SJCRH30 (cell line): ENCODE measurements at places on chromosomes 3 and 15.

DNA sequence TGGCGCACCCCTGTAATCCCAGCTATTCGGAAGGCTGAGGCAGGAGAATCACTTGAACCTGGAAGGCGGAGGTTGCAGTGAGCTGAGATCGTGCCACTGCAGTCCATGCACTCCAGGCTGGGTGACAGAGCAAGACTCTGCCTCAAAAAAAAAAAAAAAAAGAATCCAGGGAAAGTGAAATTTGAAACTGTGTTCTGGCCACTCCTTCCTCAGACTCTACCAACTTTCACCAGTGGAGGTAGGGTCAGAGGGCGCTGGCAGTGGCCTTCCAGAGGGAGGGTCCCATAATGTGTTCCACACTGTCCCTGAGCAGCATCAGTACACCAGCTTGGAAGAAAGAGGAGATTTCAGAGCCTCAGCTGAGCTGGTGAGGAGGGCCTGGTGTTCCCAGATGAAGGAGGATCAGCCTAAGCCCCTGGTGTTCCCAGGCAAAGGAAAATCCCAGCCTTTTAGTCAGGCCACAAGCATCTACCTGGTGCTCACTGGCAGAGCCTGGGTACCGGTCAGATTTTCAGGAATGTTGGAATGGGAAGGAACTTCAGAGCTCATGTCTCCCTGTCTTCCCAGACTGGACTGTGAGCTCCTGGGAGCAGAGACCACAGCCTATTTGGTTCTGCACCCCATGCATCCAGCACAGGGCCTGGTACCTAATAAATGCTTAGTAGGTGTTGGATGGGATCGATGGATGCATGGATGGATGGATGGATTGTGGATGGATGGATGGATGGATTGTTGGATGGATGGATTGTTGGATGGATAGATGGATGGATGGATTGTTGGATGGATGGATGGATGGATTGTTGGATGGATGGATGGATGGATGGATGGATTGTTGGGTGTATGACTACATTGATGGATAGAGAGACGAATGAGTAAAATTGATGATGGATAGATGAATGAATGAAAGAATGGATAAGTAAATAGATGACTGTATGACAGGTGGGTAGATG lies 117.9 kb downstream of the CORO2B start:
- no peak for DNase-seq

- no peak for DNase-seq
Observed at GRCh38 chr3:16118396-16118795, 56.1 kb upstream of the GALNT15 start.

- no peak for DNase-seq
Observed at GRCh38 chr15:55118344-55118870, 78.3 kb downstream of the RSL24D1 start.

DNA sequence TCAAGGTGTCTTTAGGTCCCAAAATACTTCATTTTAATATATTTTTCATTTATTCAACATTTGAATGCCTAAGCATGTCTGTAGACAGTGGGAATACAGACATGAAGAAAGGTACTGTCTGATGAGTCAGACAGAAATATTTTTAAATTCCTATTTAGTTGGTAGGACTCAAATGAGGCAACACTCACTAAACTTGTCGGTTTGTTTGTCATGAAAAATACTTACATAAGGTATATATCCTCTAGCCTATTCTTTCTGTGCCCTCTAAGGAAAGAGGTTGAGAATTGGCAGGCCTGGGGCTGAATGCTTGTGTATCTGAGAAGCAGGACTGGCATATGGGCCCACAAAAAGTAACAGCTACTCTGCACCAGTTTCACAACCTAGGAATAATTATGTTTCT lies 423.6 kb upstream of the MDFIC2 start:
- DNase-seq, result no peak

- no peak for DNase-seq
Observed at GRCh38 chr3:143291836-143292447, 172.4 kb downstream of the CHST2 start.

DNA sequence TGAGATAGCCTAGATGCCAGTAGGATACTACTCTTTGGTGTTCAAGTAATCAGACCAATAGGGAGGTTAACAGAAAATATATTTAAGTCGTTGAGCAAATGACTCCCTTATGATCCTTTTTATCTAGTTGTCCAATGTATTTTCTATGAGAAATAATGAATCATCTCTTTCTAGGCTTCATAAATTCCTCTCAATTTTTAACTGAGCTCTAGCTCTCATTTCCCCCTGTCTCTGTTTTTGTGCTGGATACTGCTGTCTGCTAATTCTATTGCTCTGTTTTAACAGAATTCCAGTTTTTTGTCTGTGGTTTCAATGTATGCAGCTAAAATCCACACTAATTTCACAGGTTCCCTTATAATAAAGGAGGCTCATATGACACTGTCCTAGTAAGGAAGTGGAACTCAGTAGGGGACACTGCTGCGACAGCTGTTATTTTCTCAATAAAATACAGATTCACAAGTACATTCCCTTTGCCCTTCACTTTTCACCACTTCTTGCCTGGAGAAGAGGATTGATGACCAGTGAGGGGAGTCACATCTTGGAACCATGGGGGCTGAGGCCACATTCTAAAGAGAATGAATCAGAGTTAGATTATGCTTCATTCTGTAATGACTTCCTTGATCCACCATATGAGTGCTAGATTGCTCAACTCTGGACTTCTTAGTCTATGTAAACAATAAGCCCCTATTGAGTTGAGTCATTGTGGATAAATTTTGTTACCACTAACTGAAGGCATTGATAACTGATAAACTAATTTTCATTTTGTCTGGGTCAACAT lies 558.7 kb upstream of the KCNMB2 start:
- peak; percentile 72 for DNase-seq

- peak; percentile 25 for DNase-seq
Observed at GRCh38 chr3:96813820-96814650, at the start of gene EPHA6. TSS of gene EPHA6 (plus strand) at chr3:96814594.
